ENCODE measurements at places on chromosomes 4 and X.
A peak's percentile ranks its signal among the peaks of the same experiment; 100 is the strongest.

DNA sequence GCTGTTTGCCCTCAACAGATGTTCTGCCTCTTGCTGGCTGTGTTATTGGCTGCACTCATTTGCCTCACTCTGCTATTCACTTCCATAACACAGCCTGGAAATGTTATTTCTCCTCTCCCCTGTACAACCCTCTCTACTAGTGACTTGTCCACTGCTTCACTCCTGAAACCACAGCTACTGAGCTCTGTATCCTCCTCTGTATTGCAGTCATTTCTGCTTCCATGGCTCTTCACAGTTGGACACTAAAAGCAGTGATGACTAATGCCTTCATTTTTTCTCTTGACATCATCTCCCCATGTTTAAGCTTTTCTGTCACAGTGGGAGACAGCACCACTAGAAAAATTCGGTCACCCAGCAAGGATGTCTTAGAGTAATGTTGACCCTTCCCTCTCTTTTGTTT, 123.0 kb upstream of the PPP1R2C start:
- no peak for DNase-seq

GRCh38 chr4:14083150-14083549, 455.6 kb upstream of the BOD1L1 start:
- no peak for DNase-seq

DNA sequence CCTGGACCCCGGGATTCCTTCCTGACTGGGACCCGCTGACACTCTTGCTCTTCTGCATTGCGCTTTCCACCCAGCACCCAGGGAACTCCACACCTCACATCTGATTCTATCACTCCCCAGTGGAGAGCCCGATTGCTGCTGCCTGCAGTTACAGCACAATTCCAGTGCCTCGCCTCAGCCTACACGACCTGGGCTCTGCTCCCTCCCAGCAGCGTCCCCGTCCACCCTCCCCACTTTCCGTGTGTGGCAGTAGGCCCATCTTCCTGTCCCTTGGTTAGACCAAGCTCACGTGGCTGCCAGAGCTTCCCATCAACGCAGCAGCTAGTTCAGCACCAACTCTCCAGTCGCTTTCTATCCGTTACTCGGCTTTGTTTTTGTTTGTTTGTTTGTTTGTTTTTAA, 66.6 kb upstream of the SORBS2 start:
- no peak for DNase-seq

GRCh38 chr4:56704089-56704871, 23.2 kb upstream of the HOPX start:
- no peak for DNase-seq

DNA sequence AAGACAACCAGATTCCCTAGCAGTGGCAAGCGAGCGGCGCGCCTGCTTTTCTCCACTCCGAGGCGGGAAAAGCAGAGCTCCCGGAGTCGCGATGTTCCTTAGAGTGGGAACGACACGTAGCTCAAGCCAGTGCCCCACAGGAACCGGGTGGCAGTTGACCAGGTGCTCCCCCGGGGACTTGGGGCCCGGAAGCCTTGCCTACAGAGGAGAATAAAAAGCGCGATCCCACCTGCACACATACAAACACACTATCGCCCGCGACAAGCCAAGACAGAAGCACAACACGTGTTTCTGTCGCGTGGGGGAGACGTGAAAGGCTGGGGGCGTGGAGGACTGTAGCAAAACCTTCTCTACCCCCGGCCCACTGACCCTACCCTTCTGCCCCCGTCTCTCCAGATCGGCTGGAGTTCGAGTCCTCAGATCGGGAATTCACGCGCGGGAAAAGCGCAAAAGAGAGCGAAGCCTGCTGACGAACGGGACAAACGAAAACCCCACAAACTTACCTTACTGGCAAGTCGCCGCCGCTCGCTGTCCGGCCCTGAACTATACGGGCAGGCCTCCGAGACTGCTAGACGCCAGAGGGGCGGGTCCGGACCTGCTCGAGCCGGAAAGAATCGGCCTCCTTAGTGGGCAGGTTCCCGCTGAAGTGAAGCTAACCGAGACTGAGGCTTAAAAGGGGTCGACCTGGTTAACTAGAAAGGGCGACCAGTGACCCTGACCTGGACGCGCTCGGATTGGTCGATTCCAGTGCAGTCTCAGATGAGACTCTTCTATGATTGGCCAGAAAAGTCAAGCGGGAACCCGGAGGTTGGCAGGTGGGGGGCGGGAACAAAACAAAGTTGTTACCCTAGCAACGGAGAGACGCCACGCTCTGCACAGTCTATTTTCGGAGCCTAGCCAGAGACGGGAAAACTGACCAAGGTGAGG, at the start of the genes DNAAF6 and NUP62CL:
Gene DNAAF6, plus strand, starts transcription at position 842 of the 927 bp plus-strand sequence. CDS start 6,265 bp downstream, outside the sequence.
Gene NUP62CL, minus strand, starts transcription at position 664 of the 927 bp plus-strand sequence. CDS start 31,287 bp downstream, outside the sequence.
- DNase-seq = peak; percentile 77

DNA sequence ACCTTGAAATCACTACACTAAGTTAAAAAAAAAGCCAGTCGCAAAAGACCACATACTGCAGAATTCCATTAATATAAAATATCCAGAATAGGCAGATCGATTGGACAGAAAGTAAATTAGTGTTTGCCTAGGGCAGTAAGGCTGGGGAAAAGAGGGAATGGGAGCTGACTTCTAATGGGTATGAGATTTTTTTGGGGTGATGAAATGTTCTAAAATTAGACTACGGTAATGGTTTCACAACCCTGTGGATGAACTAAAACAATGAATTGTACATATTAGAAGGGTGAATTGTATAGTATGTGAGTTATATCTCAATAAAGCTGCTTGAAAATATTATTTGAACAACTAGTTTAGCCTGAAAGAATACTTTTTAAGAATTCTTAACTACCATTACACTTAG, 6.7 kb upstream of the GPRIN3 start:
- no peak for DNase-seq

- no peak for DNase-seq
These were observed 804.2 kb downstream of the CENPC start for GRCh38 chr4:66741081-66741480.

DNA sequence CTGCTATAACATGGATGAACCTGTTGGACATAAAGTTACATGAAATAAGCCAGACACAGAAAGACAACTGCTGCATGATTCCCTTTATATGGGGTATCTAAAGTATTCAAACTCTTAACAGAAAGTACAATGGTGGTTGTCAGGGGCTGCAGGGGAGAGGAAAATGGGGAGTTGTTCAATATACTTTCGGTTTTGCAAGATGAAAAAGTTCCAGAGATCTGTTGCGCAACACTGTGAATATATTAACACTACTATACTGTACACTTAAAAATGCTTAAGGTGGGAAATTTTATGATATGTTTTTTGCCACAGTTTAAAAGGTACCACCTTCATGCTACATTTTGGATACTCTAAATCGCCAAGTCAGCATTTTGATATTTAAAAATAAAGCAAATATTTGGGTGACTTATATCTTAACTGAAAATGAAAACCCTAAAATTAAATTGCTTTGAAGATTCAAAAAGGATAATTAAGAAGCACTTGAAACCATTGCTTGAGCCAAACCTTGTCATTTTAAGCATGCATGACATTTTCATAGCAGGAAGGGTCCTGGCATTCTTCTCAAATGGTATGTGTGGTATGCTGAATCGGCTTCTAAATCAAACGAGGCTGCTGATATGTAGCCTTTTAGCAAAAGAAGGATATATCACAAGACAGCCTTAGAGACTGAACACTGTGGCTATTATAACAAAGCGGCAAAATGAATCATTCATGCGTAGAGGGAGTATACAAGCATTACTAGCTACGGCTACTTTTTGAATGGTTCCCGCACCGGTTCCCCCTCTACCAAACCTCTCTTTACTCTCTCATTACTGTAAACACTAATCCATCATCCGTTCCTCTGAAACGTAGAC, 607.1 kb upstream of the DIPK2B start:
- DNase-seq = no peak

- DNase-seq = no peak
These were observed 103.9 kb upstream of the PAQR3 start for GRCh38 chr4:79043138-79043537.

DNA sequence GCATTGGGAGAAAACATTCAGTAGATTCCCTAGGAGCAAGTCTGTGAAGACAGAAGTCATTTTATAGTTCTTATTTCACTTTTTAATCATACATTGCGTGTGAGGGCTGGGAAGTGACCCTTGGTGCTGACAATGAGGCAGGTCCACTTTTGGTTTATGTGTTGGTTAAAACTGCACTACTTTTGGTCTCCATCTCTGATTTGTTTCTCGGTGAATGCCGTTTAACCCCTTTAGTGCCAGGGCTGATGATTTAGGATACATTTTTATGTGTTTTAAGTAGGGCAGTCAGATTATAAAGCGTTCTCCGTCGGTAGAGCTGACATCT, 110.4 kb downstream of the AFF1 start:
- no peak for DNase-seq

- DNase-seq = no peak
These were observed 242.4 kb downstream of the NDST4 start for GRCh38 chr4:114870987-114871386.

- no peak for DNase-seq
These were observed 129.0 kb upstream of the KCNIP4 start for GRCh38 chr4:22077571-22077970.

GRCh38 chr4:53986062-53986461, 78.3 kb downstream of the CHIC2 start:
- DNase-seq = no peak

GRCh38 chrX:68731254-68731653, 83.8 kb downstream of the STARD8 start:
- no peak for DNase-seq

GRCh38 chr4:122065149-122065548, 87.0 kb upstream of the BLTP1 start:
- no peak for DNase-seq

- no peak for DNase-seq
These were observed 11.7 kb upstream of the TENM3 start for GRCh38 chr4:182231496-182231895.

- no peak for DNase-seq
These were observed 488.3 kb downstream of the CFAP47 start for GRCh38 chrX:36407836-36408235.

DNA sequence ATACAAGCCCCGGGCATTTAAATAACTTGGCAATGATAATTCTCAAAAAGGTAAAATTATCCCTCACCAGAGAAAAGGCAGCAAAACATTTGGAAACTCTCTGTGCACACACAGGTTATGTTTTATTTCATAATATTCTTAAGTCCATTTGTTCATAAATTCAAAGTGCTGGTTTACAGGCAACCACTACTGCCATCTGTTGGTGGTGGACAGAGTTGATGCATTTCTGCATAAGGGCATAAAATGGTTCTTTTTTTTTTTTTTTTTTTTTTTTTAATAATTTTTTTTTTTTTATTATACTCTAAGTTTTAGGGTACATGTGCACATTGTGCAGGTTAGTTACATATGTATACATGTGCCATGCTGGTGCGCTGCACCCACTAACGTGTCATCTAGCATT, 31.5 kb upstream of the IL21 start:
- peak; percentile 33 for DNase-seq

DNA sequence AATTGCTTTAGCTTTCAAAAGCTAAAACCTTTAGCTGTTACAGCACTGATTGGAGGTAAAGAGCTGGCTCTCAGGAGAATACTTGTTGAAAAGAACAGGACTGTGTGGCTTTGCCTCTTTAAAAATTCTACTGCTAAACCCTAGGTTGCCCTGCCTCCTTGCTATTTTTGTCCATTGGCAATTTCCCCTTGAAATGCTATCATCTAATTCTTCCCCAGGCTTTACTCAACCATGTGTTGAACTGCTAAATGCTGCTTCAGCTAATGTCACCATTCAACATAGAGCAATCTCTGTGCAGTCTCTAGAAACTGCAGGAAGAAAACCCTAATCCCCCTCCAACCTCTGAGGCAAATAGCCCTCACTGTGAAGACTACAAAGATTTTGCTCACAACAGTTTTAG, 203.7 kb upstream of the ARX start:
- DNase-seq = no peak

GRCh38 chrX:39550795-39551361, 546.9 kb downstream of the BCOR start:
- no peak for DNase-seq

- DNase-seq = no peak
These were observed 103.1 kb downstream of the ARAP2 start for GRCh38 chr4:36141186-36141585.

- DNase-seq = no peak
These were observed 127.8 kb upstream of the METTL14 start for GRCh38 chr4:118557298-118557851.

DNA sequence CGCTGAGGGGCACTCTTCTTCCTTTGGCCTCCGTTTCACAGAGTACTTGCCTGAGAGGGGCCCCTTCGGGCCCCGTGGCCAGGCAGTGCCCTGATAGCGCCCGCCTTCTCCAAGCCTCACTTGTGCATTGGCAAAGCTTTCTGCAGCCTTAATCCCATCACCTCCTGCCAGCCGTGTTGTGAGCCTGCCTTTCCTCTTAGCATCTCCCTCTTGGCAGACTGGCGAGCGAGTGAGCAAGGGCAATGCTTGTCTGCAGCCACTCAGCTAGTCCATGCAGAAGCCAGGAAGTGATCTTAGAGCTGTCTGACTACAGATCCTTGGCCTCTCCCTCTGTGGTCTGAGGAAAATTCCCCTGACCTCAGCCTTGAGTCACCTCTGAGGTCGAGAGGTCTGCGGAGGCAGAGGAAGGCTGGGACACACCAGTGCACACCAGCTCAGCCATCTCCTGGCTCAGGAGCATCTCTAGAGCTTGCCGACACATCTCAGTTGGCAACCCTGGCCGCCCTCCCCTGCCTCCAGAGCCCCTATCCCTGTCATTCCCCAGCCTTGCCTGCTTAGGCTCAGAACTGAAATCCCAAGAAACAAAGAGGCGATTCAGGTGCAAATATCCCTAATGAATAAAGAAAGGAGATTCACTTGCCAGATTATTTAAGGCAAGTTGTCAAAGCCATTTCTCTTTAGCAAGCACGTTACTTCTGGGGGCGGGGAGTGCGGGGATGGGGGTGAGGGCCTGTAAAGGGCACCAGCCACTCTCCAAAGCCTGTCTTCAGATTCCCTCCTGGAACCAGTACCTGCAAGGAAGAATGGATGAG, 143.5 kb upstream of the MAMLD1 start:
- no peak for DNase-seq

GRCh38 chr4:140130677-140131076, 23.3 kb downstream of the MAML3 start:
- no peak for DNase-seq

GRCh38 chr4:91754716-91755115, 549.0 kb upstream of the GRID2 start:
- no peak for DNase-seq

- no peak for DNase-seq
These were observed 208.1 kb upstream of the EOLA2 start for GRCh38 chrX:150146271-150146896.

GRCh38 chr4:182255441-182256190, 12.4 kb downstream of the TENM3 start:
- DNase-seq = no peak

- no peak for DNase-seq
These were observed 34.0 kb upstream of the CD38 start for GRCh38 chr4:15744016-15744545.

DNA sequence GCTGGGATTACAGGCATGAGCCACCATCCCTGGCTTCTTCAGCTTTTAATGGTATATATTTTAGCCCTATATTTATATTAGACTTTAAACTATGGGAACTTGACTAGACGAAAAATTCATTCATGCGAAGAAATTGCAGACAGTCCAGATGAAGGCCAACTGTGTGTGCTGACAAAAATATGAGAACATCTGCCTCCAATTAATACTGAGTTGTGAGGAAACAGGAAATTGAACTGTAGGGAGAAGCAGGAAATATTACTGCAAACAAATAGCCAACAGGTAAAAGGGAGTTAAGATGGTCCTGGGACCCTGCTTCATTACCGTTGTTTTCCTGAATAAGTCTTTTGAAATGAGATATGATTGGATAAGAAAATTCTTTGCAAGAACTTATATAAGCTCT, 26.3 kb downstream of the MGARP start:
- DNase-seq = peak; percentile 28

GRCh38 chrX:20132666-20133065, 9.0 kb downstream of the EIF1AX start:
- no peak for DNase-seq

All from SK-N-SH (cell line).